ENCODE measurements at places on chromosomes 4 and X. TPM values are rescaled to one million over a fixed set of nuclear protein-coding genes. Genes with fewer than 3 reads are reported as not detected.

Gene KLHL4
- 6.2 TPM for total RNA-seq

Gene CENPVL1
- total RNA-seq: not detected

Gene PACRGL
- 11.7 TPM for total RNA-seq

Gene GLOD5
- total RNA-seq: not detected

Gene NPFFR2
- not detected for total RNA-seq

Gene SLC10A7
- 2.8 TPM for total RNA-seq

Gene CYLC1
- total RNA-seq: not detected

Gene PPP4R3C
- total RNA-seq: not detected

Gene TMSB15B
- 6.0 TPM for total RNA-seq

Gene C1QTNF7
- total RNA-seq: not detected

Gene PCDH11X
- total RNA-seq: not detected

Gene MYOZ2
- not detected for total RNA-seq

Gene BEX3
- 264 TPM for total RNA-seq

Gene CDS1
- 0.66 TPM for total RNA-seq

Gene AMBN
- not detected for total RNA-seq

Gene ELOVL6
- 15.3 TPM for total RNA-seq

Gene TMPRSS11F
- total RNA-seq: not detected

Gene GATA1
- total RNA-seq: not detected

Gene CENPVL2
- not detected for total RNA-seq
